ENCODE measurements at places on chromosomes 3 and 15.

DNA sequence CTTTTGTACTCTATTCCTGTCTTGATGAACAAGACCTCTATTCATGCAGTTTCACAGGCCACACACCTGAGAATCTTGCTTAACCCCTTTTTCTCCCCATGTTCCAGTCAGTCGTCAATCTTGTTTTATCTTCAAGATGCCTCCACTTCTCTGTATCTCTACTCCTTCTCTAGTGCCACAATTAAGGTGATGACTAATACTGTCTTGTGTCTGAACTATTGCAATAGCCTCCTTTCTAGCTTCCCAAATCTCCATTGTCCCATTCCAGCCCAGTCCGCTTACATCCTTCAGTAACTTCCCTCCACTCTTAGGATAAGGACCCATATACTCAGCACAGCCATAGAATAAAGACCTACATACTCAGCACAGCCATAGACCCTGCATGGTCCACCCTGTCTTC lies 24.7 kb downstream of the CHST14 start:
- DNase-seq, result no peak

DNA sequence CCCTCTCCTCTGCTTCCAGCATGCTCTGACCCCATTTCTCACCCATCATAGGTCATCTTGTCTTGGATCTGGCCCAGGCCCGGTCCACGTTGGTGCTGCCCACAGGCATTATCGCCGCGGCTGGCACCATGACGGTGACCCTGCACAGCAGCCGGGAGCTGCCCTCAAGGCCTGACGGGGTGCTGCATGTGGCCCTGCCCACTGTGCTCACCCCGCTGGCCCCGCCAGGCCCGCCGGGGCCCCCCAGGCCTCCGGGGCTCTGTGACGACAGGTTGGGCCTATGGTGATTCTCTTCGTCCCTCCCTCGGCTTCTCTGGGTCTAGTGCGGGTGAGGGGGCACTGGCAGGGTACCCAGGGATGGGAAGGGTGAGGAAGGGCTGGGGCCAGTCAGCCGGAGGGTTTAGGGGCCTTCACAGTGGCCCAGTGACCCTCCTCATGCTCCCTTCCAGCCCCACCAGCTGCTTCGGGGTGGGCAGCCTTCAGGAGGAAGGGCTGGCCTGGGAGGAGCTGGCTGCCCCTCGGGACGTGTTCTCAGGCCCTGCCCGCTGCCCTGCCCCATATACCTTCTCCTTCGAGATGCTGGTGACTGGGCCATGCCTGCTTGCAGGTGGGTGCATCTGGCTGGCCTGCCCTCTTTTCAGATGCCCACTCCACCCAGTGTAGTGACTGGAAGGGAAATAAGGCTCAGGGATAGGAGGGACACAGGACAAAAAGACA lies 3.9 kb downstream of the VWA5B2 start:
- no peak for DNase-seq

DNA sequence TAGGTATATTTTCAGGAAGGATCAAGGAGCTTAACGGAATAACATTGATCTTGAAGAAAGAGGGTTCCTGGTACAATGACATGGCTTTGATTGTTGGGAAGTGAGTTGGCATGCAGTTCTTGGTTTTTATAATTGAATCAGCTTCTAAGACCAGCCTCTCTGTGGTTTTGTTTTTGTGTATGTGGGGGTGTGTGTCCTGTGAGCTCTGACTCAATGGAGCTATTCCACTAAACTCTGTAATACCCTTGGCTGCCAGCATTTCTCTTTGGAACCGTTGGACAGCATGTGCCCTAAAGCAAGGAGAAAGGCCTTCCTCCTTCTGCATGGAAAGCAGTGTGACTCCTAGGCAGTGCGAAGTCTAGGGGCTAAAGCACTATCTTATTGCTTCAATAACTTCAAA lies 124.8 kb downstream of the EDEM1 start:
- DNase-seq, result no peak

- no peak for DNase-seq
These were observed 37.3 kb downstream of the SLCO2A1 start for GRCh38 chr3:133992381-133992780.

DNA sequence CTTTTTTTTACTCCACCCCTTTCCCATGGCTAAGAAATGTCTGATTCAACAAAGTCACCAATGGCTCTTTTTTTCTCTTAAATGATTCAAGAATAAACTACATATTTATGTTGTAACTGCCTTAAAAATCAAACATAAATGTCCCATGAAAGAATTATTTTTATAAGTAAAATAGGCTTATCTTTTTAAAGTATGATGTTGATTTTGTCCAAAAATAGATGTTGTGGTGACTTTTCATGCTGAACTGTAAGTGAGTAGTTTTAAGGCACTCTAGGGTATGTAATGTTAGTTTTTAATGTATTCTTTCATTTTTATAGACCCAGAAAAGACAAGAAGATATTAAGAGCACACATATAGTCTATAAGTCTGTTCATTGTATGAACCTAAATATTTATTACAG lies 594.9 kb downstream of the NLGN1 start:
- DNase-seq, result no peak

DNA sequence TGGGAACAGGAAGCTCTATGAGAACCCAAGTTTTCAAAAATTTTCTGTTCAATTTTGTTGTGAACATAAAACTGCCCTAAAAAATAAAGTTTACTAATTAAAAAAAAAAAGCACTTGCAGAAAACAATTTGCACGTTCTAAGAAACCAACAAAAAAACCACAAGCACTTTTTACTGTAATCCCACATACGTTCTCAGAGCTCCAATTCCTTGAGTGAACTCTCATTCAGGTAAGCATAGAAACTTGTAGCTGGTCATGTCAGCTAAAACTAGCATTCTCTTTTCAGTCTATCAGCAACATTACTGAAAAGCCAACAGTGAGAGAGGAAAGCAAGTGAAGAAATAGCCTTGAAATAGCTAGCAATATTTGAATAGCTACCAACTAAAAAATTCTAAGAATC lies 11.5 kb upstream of the TMF1 start:
- peak; percentile 69 for DNase-seq

DNA sequence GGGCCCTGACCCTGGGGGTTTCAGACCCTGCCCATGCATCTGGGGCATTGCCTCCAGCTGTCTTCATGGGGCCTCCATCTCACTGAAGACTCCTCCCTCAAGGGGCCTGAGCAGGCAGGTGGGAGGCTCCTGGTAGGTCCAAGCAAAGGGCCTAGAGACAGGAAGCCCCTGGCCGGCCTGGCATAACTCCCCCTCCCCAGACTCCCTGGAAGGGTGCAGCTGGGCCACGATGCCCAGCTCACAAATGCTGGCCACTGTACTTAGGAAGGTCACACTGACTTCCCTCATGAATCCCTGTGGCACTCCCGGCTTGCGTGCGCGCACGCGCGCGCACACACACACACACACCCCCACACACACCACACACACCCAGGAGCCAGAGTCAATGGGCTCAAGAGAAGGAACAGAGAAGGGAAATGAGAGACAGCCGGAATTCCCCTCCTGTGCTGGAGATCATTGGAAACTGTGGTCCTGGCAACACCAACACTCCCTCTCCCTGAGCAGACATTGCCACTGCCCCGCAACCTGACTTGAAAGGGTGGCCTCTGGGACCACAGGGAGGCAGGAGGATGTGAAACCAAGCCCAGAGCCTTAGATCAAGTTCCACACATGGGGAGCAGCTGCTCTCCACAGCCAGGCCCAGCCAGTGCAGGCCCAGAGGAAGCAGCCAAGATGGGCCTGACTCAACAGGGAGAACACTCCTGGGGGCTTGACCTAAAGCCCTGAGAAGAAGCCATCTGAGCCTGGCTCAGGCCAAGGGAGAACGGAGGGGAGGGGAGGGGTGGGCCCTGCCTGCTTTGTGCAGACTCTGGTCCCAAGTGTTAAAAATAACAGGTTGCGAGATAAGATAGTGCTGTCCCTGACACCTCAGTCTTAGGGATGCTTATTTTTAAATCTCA lies 69.7 kb downstream of the SCN5A start:
- no peak for DNase-seq

DNA sequence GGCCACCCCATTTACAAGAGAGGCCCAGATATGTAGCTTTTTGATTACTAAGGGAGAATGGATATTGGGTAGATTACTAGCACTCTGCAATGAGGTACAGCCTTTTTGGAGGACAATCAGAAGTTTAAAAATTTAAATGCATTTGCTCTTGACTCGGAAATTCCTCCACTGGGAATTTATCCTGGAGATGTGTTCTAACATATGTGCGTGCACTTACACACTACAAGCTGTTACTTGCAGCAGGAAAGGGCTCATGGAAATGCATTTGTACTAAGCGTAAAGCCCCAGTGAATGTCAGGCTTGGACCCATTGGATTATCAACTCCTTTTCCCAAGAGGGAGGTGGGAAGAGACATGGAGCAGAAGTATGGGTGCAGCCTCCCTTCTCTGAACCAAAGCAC lies 7.8 kb upstream of the POMGNT2 start:
- no peak for DNase-seq

- no peak for DNase-seq
These were observed 306.8 kb upstream of the STT3B start for GRCh38 chr3:31225923-31226322.

DNA sequence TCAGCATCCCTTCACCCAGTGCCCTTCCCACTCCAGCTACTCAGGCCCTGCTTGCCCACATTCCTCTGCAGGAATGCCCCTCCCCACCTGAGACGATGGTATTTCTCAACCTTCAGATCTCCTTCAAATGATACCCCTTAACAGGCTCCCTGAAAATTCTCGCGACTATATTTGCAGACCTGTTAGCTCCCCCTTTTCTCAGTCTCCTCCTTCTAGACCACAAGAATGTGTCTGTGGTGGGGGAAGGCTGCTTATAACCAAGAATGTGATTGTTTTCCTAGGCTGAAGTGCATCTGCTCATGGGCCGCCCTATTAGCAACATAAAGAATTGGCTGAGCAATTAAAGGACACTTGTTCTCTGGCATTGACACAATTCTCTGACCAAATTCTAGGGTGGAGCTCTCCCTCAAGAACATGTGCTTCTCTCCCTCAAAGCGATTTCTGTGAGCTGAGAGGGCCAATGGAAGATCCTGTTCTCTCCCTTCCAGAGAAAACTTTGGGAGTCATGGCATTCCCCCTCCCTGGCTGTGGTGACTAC lies 19.1 kb upstream of the LIMD1 start:
- DNase-seq, result no peak

DNA sequence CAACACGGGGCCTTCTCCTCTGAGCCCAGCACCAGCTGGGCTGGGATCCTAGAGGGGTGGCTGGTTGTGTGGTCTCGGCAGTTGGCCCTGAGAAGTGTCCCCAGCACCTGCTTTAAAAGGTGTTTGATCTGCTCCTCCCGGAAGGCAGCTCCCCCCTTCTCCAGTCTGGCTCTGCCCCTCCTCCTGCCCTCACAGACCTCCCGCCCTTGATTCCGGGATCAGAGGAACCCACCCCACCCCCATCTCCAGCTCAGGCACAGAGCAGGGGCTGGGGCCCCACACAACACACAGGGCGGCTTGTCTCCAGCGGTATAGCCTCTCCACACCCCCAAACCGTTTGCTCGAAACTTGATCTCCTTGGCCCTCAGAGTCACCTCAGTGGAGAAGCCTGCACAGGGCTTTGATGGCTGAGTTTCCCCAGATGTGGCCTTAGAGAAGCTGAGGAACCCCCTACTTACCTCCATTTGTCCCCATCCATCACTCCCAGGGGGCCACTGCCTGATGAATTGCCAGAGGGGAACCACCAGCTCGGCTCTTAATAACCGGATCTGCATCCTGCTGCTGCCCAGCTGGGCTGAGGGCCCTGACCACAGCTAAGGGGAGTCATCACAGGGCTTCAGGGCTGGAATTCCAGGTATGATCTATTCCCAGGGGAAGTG lies 6.4 kb upstream of the STRA6 start:
- DNase-seq, result no peak

DNA sequence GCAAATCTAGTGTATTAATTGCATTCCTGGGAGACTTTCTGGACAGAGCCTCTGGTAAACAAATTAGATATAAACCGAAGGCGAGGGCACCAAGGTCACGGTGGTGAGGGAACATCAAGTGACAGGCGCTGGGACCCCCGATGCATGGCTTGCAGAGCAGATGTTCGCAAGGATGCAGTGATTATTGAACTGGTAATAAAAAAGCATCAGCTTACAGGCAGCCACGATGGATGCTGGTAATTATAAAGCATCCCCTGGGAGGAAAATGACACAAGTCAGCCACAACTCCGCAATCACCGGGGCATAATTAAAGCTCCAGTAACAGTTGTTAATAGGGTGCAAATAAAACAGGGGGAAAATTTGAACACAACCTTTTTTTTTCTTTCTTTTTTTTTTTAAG lies 231.1 kb upstream of the DPH6 start:
- DNase-seq, result no peak

- no peak for DNase-seq
These were observed 260.5 kb upstream of the TLE3 start for GRCh38 chr15:70358011-70358819.

DNA sequence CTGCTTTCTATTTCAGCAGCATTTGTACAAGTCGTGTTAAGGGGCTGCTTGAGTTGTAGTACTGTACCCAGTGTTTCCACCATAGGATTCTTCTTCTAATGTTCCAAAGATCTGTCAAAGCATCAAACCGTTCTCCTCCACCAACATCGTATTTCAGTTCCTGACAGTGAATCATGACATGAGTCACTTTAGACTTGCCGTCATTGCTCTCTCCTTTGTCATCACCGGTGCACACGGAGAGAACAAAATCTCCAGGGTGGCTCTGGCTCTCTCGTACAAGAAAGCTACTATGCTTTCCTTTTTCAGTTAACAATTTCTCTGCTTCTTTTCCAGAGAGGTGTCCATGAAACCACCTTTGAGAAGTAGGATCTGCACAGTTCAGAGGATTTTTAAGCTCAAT lies 270.9 kb upstream of the CCDC54 start:
- DNase-seq, result no peak

- DNase-seq, result no peak
These were observed 88.2 kb upstream of the POMGNT2 start for GRCh38 chr3:43194069-43194468.

DNA sequence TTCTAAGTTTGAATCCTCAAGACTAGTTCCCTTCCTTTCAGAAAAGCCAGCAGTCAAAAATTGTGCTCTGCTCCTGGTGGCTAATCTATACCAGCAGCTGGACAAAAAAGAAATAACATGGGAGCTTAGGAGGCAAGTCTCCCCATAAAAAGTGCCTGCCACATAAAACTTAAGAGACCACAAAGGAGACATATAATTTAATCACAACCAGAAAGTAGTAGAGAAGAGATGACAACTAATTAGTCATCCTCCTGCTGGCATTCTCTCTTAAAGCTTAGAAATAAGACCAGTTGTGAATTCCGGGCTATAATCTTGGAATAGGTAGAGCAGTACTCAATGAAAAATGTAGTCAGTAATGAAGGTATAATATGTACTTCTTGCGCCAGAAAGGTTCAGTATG lies 20.2 kb upstream of the IMPG2 start:
- DNase-seq, result no peak

Measured in CD4-positive, alpha-beta T cell treated with Interleukin-2 at 100 ng/mL for 4 hours (primary cell).